ENCODE measurements at places on chromosomes 1 and 21. TPM values are rescaled to one million over a fixed set of nuclear protein-coding genes. Genes with fewer than 3 reads are reported as not detected.

- H3K4me3 ChIP-seq: no peak overlapping the region
- no peaks in the 10 kb centered on the region for H3K27me3 ChIP-seq
- no peaks in the 10 kb centered on the region for H3K4me1 ChIP-seq
- DNase-seq: no peak
- H3K36me3 ChIP-seq: no peaks in the 10 kb centered on the region
These were observed 200.5 kb downstream of the PCP4 start for GRCh38 chr21:40067751-40068150.

DNA sequence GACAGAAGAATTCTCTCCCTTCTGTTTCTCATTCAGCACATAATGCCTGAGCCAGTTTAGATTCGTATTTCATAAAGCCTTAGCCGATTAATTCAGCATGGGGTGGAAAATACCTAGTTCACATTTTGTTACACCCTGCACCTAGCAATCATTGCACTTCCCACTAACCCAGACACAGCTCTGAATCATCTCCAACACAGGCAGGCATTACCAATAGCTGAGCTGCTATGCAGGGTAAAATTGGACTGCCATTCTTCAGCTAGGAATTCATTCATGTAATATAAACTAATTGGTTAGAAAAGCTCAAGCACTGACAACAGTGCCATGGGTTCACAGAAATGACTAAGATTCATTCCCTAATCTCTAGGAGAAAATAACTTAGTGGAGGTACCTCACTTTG, 26.9 kb upstream of the NKAIN1 start:
- no peak for DNase-seq
- no peak overlapping the region for H3K27ac ChIP-seq
- H3K27me3 ChIP-seq: no peaks in the 10 kb centered on the region
- H3K4me3 ChIP-seq: no peak overlapping the region
- peaks cover 70% of the 10 kb centered on the region for H3K36me3 ChIP-seq

DNA sequence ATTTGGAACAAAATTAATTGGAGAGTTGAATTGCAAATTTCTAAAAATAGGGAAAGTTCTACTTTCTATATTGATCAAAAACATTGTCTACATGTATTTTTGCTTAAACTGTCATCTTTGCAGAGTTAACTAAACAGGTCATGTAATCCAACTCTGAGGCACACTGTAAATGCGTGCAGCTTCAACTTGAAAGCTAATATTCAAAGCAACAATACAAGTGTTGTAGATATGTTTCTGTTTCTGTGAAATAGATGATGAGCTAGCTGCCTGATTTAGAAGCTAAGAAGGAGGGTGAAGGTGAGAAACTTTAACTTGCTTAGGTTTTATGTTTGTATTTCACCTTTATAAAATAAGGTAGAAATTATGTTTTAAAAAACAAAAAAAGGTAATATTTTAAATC, 77.2 kb downstream of the IVNS1ABP start:
- H3K27me3 ChIP-seq: no peaks in the 10 kb centered on the region
- no peak overlapping the region for H3K4me3 ChIP-seq
- no peak for DNase-seq
- H3K36me3 ChIP-seq: no peaks in the 10 kb centered on the region
- H3K27ac ChIP-seq: no peak overlapping the region

DNA sequence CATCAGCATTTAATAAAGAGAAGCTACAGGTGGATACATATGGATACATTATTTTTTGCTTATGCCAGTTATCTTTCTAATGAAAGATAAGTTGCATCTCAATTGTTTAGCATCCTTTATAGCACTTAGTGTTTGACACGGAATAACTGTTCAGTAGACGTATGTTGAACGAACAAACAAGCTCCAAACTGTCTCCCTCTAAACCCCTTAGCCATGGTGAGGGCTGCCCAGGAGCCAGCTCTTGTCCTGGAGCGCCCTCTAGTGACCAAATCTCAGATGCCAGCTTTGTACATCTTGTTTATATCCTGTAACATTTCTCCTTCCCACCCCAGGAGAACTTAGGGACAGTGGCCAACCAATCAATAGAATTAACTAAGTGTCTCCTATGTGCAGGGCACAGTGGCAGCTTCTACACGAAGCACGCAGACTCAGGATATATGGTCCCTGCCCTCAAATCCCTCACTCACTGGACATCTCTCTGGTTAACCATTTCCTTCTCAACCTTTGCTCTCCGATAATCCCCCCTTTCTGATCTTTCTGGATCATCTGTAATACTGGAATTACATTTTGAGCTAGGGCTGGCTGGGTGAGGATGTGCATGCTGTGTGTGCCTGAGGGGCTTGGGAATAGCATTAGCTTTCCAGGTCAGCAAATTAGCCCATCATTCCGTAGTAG, 22.9 kb downstream of the KCNA10 start:
- no peak overlapping the region for H3K4me3 ChIP-seq
- H3K27ac ChIP-seq: no peak overlapping the region
- no peaks in the 10 kb centered on the region for H3K36me3 ChIP-seq
- H3K27me3 ChIP-seq: no peaks in the 10 kb centered on the region
- no peaks in the 10 kb centered on the region for H3K4me1 ChIP-seq

GRCh38 chr21:38888991-38889561, 83.3 kb downstream of the ETS2 start:
- no peak overlapping the region for H3K27ac ChIP-seq
- H3K4me3 ChIP-seq: no peak overlapping the region
- H3K36me3 ChIP-seq: no peaks in the 10 kb centered on the region
- DNase-seq: no peak
- no peaks in the 10 kb centered on the region for H3K4me1 ChIP-seq

DNA sequence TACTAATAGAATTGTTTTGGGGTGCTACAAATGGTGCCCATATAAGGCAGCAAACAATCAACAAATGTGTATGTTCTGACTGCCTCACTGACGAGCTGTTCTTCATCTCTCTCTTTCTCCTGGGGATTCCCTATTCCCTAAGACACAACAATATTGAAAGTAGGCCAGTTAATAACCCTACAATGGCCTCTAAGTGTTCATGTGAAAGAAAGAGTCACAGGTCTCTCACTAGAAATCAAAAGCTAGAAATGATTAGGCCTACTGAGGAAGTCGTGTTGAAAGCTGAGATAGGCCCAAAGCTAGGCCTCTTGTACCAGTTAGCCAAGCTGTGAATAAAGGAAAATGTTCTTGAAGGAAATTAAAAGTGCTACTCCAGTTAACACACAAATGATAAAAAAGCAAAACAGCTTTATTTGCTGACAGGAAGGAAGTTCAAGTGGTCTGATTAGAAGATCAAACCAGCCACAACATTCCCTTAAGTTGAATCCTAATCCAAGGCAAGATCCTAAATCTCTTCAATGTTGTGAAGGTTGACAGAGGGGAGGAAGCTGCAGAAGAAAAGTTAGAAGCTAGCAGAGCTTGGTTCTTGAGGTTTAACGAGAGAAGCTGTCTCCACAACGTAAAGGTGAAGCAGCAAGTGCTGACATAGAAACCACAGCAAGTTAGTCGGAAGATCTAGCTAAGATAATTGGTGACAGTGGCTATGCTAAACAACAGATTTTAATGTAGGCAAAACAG, 26.3 kb downstream of the ATP2B4 start:
- peak overlapping the region; percentile 61 for H3K27ac ChIP-seq
- no peaks in the 10 kb centered on the region for H3K27me3 ChIP-seq
- H3K4me1 ChIP-seq: peaks cover 66% of the 10 kb centered on the region
- H3K4me3 ChIP-seq: no peak overlapping the region
- no peaks in the 10 kb centered on the region for H3K36me3 ChIP-seq

DNA sequence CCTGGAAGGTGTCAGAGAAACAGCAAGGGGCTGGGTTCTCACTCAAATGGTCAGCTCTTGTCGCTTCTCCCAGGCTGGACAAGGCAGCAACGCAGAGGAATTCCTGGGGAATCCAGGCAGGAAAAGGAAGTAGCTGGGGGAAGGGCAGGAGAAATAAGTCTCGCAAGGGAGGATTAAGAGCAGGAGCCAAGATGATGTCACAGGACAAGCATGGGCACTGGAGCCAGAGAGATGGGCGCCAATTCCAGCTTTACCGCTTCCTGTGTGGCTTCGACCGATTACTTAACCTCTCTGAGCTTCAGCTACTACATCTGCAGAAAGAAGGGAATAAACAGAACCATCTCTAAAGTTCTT, 70.5 kb downstream of the SSBP3 start:
- no peaks in the 10 kb centered on the region for H3K4me1 ChIP-seq
- H3K36me3 ChIP-seq: no peaks in the 10 kb centered on the region
- peak overlapping the region; percentile 18 for H3K4me3 ChIP-seq
- peak overlapping the region; percentile 69 for H3K27ac ChIP-seq

DNA sequence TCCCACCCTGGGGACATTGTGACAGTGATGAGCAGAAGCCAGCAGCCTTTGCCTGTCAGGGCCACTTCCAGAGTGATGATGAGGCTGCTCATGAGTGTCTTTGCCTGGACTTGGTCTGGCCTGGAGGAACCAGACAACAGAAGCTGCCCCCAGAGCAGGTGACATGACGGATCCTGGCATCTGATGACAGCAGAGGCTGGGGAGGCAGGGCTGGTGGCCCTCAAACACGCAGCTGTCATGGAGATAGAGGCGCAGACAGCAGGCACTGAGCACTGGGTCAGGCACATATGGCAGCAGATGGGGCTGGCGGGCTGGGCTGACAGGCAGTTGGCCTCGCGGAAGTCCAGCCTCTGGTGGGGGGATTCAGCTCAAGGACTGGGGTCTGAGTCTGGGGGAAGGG, 66.4 kb upstream of the STUM start:
- H3K4me1 ChIP-seq: no peaks in the 10 kb centered on the region
- no peak overlapping the region for H3K4me3 ChIP-seq
- no peak overlapping the region for H3K27ac ChIP-seq
- no peaks in the 10 kb centered on the region for H3K27me3 ChIP-seq

STYXL2 gene
- total RNA-seq: 148 TPM

KRTAP10-7 gene
- not detected for total RNA-seq

B4GALT3 gene
- 24.3 TPM for total RNA-seq

NTRK1 gene
- total RNA-seq: 0.43 TPM

All from right atrium auricular region (tissue), 2 donors.